ENCODE measurements at places on chromosomes 2 and 18.

DNA sequence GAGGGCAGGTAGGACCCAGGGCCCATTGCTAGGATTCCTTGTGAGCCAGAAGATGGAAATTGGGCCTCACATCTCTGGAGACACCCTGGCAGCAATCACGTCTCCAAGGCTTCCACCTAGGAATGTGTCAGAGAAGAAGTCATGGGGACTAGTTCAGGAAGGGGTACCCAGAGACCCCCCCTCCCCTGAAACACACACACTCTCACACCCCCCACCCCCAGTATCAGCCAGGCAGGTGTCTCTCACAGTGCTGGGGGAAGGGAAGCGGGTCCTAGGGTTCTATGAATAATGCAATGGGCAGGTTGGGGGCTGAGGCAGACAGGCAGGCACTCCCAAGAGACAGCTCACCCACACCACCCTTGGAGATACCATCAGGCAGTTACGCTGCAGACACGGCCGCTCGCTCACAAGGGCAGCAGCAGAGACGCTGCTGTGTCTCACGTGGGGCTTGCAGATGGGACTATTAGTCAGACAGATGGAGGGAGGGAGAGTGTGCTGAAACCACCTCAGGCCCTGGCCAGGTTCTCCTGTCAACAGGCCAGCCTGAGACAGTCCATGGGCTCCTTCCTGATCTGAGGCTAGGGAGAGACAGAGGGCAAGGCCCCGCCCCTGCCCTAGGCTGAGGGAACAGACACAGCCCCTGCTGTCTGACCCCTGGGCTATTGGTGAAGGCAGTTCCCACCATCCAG, 134.6 kb downstream of the CYP26B1 start:
- DNase-seq = no peak

- no peak for DNase-seq
These were observed 154.8 kb downstream of the MBP start for GRCh38 chr18:76977684-76978232.

DNA sequence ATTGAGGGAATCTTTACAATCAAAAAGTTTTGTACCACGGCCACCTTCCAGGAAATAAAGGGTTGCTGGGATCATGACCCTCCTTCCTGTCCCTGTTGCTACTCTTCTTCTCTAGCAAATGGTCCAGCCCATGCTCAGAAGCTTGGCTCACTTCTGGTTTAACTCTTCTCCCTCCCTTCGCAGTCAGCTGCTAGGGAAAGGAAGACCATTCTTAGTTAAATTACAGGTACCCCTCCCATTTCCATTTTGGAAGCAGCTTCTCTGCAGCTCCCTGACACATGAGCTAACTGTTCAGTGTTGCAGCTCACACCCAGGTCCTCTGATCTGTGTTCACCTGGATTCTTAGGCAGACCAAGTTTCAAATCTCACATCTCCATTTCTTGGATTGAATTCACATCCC, 100.3 kb downstream of the DOCK10 start:
- no peak for DNase-seq

- DNase-seq = no peak
These were observed 33.9 kb downstream of the ZBTB7C start for GRCh38 chr18:48375150-48375800.

GRCh38 chr2:109264595-109265328, 135.8 kb downstream of the SH3RF3 start:
- DNase-seq = no peak

GRCh38 chr2:71756280-71756906, 303.0 kb downstream of the DYSF start:
- no peak for DNase-seq
